ENCODE measurements at places on chromosomes 3 and 15. TPM values are rescaled to one million over a fixed set of nuclear protein-coding genes. Genes with fewer than 3 reads are reported as not detected.

DNA sequence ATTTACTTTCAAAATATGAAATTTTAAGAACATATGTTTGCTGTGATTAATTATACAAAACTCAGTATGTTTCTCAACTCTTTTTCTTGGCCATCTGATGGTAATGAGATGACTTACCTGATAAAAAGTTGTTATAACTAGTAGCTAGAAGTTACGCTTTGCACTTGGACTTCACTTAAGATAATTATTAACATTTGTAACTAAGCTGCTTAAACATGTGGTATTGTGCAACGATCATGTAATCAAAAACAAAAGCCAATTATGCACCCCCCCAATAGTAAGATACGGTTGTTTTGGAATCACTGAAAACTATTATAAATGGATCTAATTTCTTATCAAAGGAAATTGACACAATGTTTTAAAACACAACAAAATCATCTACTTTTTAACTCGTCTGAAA, 342.9 kb downstream of the CNTN3 start:
- DNase-seq = no peak

DNA sequence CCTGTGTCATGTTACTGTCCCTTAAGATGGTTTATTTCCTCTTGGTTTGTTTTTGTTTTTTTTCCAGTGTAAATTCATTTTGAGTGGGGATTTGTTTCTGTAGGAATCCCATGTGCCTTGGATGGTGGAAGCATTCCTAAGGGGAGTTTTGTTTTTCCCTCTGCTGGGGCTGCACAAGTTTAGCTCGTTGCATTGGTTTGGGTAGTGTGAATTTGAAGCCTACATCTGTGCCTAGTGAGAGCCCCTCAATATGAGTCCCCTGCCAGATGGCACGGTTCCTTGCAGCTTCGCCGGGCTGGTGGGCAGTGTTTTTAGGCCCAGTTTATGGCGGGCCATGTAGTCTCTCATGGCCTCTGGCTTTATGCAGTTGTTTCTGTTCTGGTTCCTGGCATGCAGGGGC, 17.7 kb downstream of the ARID3B start:
- DNase-seq = no peak

DNA sequence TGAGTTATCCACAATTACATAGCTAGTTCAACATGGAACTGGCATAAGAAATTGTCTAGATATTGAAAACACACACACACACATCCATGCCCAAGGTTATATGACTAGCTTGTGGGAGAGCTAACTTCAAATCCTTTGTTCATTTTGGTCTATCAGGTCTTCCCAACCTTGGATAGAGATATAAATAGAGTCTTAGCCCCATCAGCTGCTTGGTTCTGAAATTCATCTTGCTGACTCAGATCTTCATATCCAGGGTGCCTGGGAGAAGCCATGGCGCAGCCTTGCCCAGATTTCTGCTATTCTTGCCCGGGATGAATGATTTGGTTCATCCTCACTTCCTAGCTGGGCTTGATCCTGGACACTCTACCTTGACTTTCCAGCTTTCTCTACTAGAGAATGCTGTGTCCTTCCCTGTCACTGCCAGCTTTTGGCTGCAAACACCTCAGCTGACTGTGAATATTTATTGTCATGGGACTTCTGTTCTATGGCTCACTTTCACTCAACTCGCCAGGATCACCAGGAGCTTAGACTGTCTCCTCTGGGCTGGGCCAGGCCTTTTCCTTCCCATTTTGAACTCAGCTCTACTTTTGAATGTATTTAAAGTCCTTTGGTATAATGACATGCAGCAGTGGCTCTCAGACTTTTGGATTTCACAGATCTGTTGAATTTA, 324.4 kb downstream of the AGBL1 start:
- no peak for DNase-seq

- DNase-seq = no peak
Measured at GRCh38 chr3:101252945-101253344, 67.4 kb downstream of the IMPG2 start.

The ACAP2 gene
- 78.6 TPM for total RNA-seq

The POPDC2 gene
- total RNA-seq = 38.7 TPM

- DNase-seq = no peak
Measured at GRCh38 chr3:158725348-158726011, 6.8 kb downstream of the RARRES1 start.

The GNAT1 gene
- not detected for total RNA-seq

DNA sequence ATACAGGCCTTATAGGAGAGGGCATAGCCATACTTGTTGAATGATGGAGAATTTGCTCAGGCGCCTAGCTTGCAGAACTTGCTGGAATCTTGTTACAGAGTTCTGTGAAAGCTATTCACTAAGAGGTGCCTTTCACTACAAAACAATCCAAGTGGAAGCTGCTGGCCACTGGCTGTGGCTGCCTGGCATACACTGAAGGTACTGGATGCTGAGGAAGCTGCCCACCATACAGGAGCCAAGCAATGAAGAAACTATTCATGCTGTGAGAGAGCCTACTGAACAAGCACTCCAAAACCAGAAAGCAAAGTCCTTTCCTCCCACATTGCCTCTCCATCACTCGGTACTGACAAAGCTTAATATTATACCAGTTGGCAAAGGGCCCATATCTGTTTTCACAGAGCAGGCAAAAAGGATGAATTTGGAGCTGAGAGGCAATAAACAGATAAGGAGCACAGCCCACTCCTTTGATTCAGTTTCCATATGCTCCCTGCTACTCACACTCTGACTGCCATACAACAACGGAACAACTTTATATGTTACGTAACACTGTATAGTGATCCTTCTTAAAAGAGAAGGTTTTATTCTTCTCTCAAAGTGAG, 192.6 kb upstream of the ALCAM start:
- no peak for DNase-seq

GRCh38 chr3:52248816-52249547, 3.4 kb downstream of the PPM1M start:
- no peak for DNase-seq

GRCh38 chr3:76061654-76062053, 276.3 kb upstream of the ZNF717 start:
- DNase-seq = no peak

The CHST13 gene
- not detected for total RNA-seq

The RASGRP1 gene
- 2.1 TPM for total RNA-seq

DNA sequence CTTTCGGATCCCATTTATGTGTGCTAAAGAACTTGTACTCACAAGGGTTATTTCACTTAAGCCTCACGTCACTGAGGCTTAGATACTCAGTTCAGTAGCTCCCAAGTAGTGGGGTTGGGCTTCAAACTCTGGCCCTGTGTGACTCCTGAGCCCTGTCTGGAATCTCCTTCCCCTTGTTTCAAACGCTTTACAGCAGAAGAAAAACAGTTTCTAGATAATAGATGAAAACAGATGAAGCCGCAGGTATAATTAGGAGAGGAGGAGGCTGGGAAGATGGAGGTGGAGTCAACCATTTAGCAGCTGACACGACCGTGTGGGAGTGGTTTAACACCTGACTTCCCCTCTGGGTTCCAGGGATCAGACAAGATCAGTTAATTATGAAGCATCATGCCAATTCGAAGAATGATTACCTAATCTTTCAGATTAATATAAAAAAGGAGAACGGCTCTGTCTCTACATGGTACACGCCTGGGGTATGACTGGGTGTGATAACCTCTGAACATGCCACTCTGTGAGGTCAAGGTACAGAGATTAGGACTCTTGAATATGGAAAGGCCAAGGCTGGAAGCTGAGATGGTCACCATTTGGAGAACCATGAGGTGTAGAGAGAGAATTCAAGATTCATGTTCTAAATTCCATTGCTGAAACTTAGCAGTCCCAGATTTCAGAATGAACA, 31.1 kb downstream of the TPM1 start:
- no peak for DNase-seq

DNA sequence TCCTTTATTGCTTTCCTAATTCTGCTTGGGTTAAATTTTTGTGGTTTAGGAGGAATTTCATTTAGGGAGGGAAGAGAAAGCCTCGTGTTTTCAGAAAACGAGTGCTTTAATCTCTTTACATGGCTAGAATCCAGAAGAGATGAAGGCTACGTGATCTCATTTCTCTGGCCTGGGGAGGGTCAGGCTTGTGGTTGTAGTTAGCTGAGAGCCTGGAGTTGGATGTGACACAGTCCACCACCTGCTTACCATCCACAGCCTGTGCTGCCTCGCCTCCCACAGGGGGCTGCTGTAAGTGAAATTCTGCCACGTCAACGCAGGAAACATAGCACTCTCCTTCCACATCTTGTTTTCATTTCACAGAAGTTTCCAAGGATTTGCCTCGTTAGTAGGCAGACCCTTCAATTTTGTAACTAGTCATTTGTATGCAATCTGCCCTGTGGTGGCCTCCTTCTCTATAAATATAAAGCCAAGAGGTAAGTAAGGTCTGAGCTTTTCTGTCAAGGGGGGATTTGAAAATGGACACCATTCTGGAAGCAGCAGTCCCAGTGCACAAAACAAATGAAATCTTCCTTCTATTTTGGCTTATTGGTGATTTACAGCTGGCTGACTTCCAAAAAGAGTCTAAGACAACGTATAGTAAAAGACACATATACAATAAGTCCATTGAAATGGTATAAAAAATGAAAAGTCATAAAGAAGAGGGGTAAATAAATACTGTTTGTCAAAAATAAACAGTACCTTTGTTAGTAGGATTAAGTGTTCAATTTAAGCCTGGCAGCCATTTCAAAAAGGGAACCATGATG, 3.4 kb downstream of the GXYLT2 start:
- peak; percentile 93 for DNase-seq

DNA sequence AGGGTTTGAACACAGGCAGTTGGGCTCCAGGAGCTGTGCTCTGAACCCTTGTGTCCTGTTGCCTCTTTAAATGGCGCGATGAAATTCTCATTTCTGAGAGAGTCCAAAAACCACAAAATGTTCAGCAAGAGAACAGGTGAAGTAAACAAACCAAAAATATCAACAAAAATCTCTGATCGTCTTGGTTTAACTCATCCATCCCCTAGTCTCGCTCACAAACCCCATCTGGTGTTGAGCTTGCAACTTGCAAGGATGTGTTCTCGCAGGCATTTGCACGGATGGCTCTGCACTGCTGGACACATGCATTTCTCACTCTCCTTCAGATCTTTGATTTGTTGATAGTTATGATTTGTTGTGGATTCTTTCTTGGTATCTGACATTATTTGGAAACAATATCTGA, 31.1 kb downstream of the FAH start:
- DNase-seq = peak; percentile 36
